ENCODE measurements at places on chromosomes 6 and 20.

DNA sequence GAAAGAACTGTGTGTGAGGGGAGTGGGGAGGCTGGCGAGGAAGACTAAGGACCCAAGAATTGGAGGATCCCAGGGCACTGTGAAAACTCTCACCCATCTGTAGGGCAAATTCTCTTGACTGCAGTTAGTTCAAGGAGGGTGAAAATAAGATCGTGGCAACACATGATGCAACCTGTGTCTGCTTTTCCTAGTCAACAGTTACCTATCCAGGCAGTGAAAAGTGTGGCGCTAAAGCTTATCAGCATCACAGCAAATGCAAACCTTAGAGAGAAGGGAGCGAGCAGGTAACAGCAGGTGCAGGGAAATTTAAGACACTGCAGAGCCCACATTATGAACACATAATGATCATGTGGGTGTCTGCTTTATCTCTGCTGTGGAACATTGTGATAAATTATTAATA lies 97.7 kb upstream of the SGK1 start:
- DNase-seq = no peak

DNA sequence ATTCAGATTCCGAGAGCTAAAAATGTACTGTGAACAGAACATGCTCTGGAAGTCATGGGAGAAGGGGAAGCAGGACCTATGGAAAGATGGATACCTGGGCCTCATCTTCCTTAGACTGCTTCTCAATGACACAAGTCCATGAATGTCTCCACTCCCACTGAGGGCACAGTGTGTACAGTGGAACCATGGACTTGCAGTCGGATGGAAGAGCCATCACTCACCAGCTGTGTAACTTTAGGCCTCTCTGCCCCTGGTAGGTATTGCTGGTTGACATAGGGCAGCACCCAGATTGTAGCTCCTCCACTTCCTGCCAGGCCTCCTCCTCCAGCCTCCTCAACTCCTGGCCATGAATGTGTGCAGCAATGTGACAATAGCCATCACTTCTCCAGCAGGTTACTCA lies 52.5 kb downstream of the MAFB start:
- DNase-seq = no peak

GRCh38 chr6:158004701-158005095 lies 23.0 kb downstream of the SYNJ2 start:
- DNase-seq = no peak

DNA sequence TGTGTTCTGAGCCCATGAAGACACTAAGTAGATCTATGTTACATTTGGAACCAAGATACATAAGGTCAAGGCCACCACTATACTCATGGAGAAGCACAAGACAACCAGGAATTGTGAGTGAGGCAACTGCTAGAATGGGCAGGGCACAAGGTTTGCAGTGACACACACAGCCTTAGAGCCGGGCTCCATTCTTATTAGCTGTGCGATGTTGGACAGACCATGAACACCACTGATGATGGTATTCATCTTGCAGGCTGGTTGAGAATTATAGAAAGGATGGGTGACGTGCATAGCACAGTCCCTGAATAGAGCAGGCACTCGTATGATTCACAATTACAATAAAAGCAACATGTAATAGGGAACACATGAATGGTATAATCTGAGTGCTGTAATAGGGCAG lies 172.4 kb downstream of the GJA10 start:
- DNase-seq = no peak

- no peak for DNase-seq
These were observed 7.8 kb upstream of the MRS2 start for GRCh38 chr6:24394780-24395437.

DNA sequence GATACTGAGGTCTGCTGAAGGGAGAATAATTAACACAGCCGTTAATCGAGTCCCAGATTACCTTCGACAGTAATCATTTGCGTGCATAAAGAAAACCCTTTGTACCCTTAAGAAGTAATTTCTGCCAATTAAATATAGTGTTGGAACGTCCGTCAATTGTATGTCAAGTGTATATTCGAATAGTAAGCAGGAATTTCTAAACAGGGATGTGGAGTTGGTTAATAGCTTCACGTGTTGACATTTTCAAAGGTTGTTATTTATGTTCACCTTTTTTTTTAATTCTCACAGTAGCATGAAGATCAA lies 798 bp upstream of the SNAP91 start:
- DNase-seq = no peak

DNA sequence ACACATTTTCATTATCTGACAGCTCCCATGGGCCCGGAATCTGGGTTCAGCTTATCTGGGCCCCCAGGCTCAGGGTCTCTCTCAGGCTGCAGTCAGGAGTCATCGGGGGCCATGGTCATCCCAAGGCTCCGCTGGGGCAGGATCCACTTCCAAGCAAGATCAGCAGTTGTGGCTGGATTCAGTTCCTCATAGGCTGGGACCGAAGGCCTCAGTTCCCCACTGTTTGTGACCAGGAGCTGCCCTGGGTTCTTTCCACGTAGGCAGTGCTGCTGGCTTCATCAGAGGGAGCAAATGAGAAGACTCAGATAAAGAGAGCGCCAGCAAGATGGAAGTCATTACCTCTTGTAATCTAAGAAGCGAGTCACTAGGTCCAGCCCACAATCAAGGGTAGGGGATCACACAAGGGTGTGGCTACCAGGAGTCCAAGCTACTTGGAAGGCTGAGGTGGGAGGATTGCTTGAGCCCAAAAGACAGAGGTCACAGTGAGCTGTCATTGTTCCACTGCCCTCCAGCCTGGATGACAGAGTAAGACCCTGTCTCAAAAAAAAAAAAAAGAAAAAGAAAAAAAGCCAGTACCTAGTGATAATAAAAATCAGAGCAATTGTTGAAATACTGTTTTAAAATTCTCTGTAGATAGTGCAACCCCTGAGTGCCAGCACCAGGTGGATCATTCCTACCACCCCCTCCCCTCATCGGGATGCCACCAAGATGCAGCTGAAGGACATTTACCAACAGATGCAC lies 162.7 kb downstream of the NFATC2 start:
- DNase-seq = no peak

- no peak for DNase-seq
These were observed 181.1 kb upstream of the STXBP5 start for GRCh38 chr6:147023148-147023547.

GRCh38 chr6:166744223-166745134 lies 117.4 kb upstream of the RPS6KA2 start:
- DNase-seq = no peak
